ENCODE measurements at places on chromosomes 2 and 18.

GRCh38 chr18:41751161-41751560, 203.9 kb upstream of the PIK3C3 start:
- H3K27ac ChIP-seq: no peak overlapping the region
- no peak overlapping the region for H3K4me3 ChIP-seq
- no peaks in the 10 kb centered on the region for H3K36me3 ChIP-seq
- H3K4me1 ChIP-seq: no peaks in the 10 kb centered on the region

GRCh38 chr2:237470914-237471313, 16.1 kb upstream of the MLPH start:
- no peaks in the 10 kb centered on the region for H3K4me1 ChIP-seq
- no peak overlapping the region for H3K27ac ChIP-seq
- H3K27me3 ChIP-seq: no peaks in the 10 kb centered on the region
- no peak overlapping the region for H3K4me3 ChIP-seq

DNA sequence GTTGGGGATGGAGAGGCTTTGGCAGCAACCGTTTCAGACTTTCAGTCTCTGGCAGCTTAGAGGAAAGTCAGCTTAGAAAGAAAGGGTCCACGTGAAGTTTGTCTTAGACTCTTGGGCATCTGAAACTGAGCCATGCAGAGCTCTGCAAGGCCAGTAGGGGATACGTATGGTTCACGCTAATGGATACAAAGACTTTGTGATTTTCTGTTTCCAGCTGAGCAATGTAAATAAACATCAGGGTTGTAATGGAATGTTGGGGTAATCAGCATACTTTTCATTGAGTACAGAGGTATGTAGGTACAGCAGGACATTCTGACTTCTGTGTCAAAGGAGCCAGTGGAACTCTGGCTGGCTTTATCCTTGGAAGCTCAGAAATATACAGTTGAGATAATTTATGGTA, 31.0 kb downstream of the RALB start:
- DNase-seq: no peak
- no peak overlapping the region for H3K4me3 ChIP-seq
- H3K27ac ChIP-seq: no peak overlapping the region
- H3K36me3 ChIP-seq: no peaks in the 10 kb centered on the region
- no peaks in the 10 kb centered on the region for H3K27me3 ChIP-seq
- no peaks in the 10 kb centered on the region for H3K4me1 ChIP-seq

GRCh38 chr2:110834134-110834827, 101.9 kb downstream of the ACOXL start:
- H3K27me3 ChIP-seq: no peaks in the 10 kb centered on the region
- no peak overlapping the region for H3K27ac ChIP-seq
- DNase-seq: no peak
- H3K4me3 ChIP-seq: no peak overlapping the region
- no peaks in the 10 kb centered on the region for H3K4me1 ChIP-seq

- no peak for DNase-seq
- no peak overlapping the region for H3K27ac ChIP-seq
- H3K27me3 ChIP-seq: no peaks in the 10 kb centered on the region
- H3K4me1 ChIP-seq: no peaks in the 10 kb centered on the region
Measured at GRCh38 chr2:207600231-207600630, 25.0 kb downstream of the METTL21A start.

DNA sequence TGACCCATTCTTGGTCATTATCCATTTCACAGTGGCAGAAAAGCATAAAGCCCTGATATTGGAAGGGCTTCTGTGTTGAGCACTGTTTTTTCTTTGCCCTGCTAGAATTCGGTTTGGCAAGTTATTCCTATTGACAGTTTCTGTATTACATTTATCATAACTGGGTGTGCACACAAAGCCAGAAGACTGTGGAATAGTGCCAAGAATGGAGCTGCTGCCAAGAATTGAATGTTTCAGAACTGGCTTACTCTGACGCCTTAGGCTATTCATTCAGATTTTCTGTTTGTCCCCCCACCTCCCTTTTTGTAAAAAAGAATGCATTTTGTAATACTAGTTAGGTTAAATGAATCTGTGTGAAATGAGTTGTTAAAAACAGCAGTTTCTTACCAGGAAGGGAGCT, 12.7 kb downstream of the KDM3A start:
- H3K27me3 ChIP-seq: no peaks in the 10 kb centered on the region
- H3K4me1 ChIP-seq: no peaks in the 10 kb centered on the region
- H3K36me3 ChIP-seq: peaks cover 25% of the 10 kb centered on the region
- H3K27ac ChIP-seq: no peak overlapping the region
- no peak overlapping the region for H3K4me3 ChIP-seq
- no peak for DNase-seq

GRCh38 chr2:127551221-127551930, 15.9 kb downstream of the MYO7B start:
- no peaks in the 10 kb centered on the region for H3K4me1 ChIP-seq
- no peaks in the 10 kb centered on the region for H3K36me3 ChIP-seq

DNA sequence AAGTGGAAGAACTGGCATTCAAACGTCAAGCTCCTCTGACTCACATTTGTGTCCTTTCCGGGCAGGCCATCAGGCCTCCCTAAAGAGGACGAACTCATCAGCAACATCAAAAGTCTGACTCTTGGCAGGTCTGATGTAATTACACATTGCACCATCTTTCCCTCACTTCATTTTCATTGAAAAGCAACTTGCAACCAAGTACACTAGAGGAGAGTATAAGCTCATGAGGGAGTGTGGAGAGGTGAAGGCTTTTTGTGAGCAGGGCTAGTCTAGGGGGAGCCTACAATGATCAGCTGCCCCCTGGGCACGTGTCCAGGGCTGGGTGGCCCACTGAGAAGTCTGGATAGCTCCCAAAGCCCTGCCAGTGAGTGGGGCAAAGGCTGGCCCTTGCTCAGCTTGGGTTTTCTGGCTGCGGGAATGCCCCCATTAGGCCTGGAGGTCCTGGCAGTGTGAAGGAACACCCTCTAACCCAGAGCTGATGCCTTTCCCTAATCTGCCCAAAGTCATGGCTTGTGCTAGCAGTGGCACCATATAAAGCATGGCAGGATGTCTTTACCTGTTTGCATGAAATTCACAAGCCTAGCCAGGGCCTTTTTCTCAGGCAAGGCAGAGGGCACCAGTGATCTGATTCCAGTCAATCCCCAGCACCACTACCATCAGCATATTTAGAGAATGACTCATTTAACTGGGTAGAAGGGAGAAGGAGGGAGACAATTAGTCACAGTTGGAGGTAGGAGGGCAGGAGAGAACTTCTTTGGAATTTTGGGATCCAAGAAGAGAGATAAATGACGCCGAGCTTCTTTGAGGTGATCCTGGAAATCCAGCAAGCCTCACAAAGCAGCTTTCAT, 8.5 kb upstream of the DAW1 start:
- no peak overlapping the region for H3K27ac ChIP-seq
- no peak for DNase-seq
- H3K4me1 ChIP-seq: no peaks in the 10 kb centered on the region
- no peak overlapping the region for H3K4me3 ChIP-seq

- H3K36me3 ChIP-seq: no peaks in the 10 kb centered on the region
- no peak overlapping the region for H3K4me3 ChIP-seq
- DNase-seq: peak; percentile 49
- no peaks in the 10 kb centered on the region for H3K27me3 ChIP-seq
Measured at GRCh38 chr2:224650815-224651439, 65.2 kb downstream of the CCDC195 start.

DNA sequence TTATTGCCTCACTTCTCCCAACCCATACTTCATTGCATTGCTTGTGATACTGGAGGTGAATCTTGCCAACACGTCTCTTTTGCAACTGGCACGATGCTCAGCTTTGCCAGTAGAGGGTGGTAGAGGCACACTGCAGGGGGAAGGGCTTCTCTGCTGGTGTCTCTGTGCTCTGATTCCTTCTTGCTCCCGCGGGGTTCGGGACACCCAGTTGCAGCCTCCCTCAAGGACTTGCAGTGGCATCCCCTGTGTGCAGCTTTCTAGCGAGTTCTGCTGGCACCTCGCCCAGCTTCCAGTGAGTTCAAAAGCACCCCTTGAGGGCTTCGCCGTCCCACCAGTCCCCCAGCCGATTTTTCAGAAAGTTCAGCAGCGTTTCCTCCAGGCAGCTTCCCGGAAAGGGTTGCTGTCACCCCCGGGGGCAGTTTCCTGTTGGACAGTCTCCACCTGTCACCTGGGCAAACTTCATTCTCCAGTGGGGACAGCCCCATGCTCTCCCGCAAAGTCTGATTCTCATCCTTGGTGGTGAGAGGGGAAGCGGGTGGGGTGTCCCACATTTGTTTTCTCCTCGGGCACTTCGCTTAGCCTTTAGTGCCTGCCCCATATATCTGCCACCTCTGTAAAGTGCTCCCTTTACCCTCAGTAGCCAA, 35.4 kb upstream of the EN1 start:
- peak; percentile 83 for DNase-seq
- peaks cover 18% of the 10 kb centered on the region for H3K4me1 ChIP-seq
- no peaks in the 10 kb centered on the region for H3K27me3 ChIP-seq
- no peak overlapping the region for H3K27ac ChIP-seq
- peak overlapping the region; percentile 62 for H3K4me3 ChIP-seq

DNA sequence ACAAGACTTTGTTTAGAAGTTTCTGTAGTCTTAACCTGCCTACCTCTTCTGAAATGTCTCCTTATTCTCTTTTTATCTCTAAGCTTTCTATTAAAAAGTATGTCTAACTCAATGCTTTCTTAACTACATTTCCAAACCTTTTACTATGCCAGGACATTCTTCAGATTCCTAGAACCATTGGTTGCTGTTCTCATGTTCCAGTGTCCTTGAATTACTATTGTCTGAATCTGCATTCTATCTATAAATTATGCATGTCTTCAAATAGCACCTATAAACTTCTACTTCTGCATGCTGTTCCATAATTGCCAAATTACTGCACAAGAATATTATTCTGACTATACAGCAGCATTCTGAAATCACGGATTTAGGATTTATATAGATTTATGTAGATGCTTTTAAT, 166.0 kb upstream of the VWC2L start:
- no peaks in the 10 kb centered on the region for H3K36me3 ChIP-seq
- DNase-seq: no peak
- H3K27me3 ChIP-seq: no peaks in the 10 kb centered on the region
- no peak overlapping the region for H3K27ac ChIP-seq

DNA sequence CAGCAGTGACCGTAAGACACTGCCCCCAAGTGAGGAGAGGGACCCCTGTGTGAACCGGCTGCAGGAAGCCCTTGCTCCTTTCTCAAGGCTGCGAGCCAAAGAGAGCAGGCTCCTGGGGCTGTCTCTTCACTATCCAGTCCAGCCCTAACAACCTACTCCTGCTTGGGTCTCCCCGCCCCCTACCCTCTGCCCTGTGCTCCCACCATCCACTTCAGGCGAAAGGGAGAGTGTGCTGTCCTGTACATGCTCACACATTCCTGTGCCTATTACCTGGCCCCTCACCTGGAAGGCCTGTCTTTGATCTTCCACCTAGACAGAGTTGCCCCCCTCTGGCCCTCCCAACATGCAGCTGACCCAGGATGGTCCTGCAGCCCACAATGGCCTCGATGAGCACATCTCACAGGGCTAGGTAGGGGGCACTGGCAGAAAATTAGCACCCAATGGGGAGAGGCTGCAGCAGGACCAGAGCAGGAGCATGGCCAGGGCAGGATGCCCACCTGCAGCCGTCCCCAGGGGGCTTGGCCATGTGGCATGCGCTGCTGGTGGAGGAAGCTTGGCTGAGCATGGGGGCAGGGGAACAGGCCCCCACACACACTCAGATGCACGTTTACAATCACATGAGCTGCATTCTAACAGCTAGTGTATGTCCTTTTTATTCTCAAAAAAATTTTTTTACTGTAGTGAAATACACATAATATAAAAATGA, 93.5 kb downstream of the POLR1A start:
- H3K4me1 ChIP-seq: peaks cover 8% of the 10 kb centered on the region
- no peaks in the 10 kb centered on the region for H3K36me3 ChIP-seq
- no peaks in the 10 kb centered on the region for H3K27me3 ChIP-seq
- no peak for DNase-seq
- H3K4me3 ChIP-seq: no peak overlapping the region

DNA sequence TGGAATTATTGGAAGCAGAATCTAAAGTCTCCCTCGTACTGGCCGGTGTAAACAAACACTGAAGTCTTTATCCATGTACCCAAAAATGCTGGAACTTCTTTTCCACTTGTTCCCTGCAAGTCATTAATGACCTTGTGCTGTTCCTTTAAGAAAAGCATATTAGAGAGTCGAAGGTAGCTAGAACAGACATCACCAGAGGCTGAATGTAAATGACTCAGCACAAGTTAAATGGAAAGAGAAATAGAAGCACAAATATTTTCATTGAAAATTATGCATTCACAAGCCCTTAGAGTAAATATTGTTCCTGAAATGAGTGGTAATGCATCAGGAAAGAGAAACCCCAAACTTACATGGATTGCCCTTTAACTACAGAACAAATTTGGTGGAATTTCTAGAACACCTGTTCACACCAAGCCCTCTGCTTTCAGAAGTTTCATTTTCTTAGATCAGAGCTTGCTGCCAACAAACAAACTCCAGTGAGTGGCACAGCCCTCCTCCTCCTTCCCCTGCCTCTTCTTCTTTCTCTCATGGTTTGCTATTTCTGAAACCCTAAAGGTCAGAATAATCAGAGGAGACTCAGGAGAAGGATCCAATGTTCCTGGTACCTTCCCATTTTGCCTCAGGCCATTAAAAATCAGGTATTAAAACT, 264.3 kb downstream of the TXNL1 start:
- peaks cover 19% of the 10 kb centered on the region for H3K4me1 ChIP-seq
- peak; percentile 65 for DNase-seq
- H3K27ac ChIP-seq: peak overlapping the region; percentile 66
- H3K4me3 ChIP-seq: peak overlapping the region; percentile 26

DNA sequence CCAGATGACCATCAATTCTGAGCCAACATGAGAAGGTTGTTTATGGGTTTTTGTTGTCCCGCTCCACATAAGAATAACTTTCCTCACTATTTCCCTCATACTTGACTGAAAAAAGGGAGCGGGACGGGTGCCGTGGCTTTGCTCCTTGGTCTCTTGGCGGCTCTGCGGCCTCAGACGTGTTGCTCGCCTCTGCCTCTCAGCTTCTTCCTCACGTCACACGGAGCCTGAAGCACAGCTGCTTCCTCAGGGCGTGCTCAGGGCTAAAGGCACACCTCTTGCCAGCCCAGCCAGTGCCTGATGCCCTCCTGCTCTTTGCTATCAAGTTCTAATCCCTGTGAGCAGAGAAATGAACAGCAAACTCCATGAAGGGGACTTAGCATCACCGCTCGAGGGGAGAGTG, 17.9 kb upstream of the ID2 start:
- no peaks in the 10 kb centered on the region for H3K36me3 ChIP-seq
- no peak overlapping the region for H3K27ac ChIP-seq
- no peaks in the 10 kb centered on the region for H3K4me1 ChIP-seq
- H3K27me3 ChIP-seq: no peaks in the 10 kb centered on the region
- DNase-seq: no peak

- no peaks in the 10 kb centered on the region for H3K27me3 ChIP-seq
- no peaks in the 10 kb centered on the region for H3K4me1 ChIP-seq
- H3K4me3 ChIP-seq: no peak overlapping the region
- DNase-seq: no peak
- H3K27ac ChIP-seq: no peak overlapping the region
Measured at GRCh38 chr2:128498589-128498988, 179.9 kb upstream of the HS6ST1 start.

GRCh38 chr2:218187296-218188015, 20.7 kb upstream of the CXCR1 start:
- H3K4me3 ChIP-seq: no peak overlapping the region
- H3K36me3 ChIP-seq: no peaks in the 10 kb centered on the region
- H3K27me3 ChIP-seq: no peaks in the 10 kb centered on the region
- H3K27ac ChIP-seq: no peak overlapping the region
- no peak for DNase-seq

GRCh38 chr2:62467475-62468321, 38.3 kb downstream of the TMEM17 start:
- peaks cover 20% of the 10 kb centered on the region for H3K4me1 ChIP-seq
- H3K27ac ChIP-seq: peak overlapping the region; percentile 57
- DNase-seq: peak; percentile 70
- H3K27me3 ChIP-seq: no peaks in the 10 kb centered on the region

GRCh38 chr2:11642972-11643371, 27.0 kb downstream of the NTSR2 start:
- no peaks in the 10 kb centered on the region for H3K27me3 ChIP-seq
- DNase-seq: no peak
- H3K4me1 ChIP-seq: no peaks in the 10 kb centered on the region
- H3K27ac ChIP-seq: no peak overlapping the region

Data from MM.1S (cell line).